ENCODE measurements at places on chromosomes 5 and 9.

- DNase-seq: no peak
Observed at GRCh38 chr5:151642472-151643140, 44.1 kb downstream of the SPARC start.

GRCh38 chr9:81656871-81657337 lies 32.4 kb downstream of the TLE1 start:
- no peak for DNase-seq

GRCh38 chr5:115214541-115214940 lies 44.8 kb upstream of the TRIM36 start:
- DNase-seq: no peak

GRCh38 chr9:126500600-126501382 lies 112.9 kb upstream of the LMX1B start:
- peak; percentile 39 for DNase-seq

DNA sequence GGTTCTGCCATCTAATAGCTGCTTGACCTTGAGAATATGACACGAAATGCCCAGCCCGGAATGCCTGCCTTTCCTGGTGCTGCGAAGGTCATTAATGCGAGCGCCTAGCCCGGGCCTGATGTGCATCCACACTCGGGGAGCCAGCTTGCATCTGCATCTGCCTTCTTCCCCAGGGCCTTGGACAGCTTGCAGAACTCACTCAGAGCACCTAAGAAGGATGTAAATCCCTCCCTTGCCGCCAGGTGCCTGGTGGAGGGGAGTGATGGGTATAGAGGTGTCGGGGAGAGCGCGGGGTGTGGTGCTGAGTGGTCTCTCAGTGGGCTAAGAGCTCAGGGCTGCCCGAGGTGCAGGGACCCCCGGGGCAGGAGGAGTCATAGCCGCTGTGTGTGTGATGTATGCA lies 127.2 kb downstream of the MRPL36 start:
- no peak for DNase-seq

DNA sequence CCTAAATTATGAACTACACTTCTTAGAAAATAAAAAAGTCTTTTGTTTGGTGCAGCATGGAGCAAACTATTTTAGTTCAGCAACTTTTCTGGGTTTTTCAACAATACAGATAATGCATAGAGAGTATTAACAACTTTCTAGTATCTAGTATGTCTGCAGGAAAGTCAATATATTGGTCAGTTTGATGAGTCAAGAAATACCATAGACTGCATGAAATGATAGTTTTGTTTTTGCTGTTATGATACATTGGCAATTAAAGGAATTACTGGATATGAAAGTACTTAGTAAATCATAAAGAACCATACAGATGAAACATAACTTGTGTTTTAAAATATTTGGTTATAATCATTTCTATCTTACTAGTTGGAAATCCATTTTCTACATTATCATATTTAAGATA lies 173.5 kb downstream of the GIN1 start:
- DNase-seq: no peak

GRCh38 chr5:9670371-9670770 lies 40.2 kb upstream of the TAS2R1 start:
- DNase-seq: no peak

DNA sequence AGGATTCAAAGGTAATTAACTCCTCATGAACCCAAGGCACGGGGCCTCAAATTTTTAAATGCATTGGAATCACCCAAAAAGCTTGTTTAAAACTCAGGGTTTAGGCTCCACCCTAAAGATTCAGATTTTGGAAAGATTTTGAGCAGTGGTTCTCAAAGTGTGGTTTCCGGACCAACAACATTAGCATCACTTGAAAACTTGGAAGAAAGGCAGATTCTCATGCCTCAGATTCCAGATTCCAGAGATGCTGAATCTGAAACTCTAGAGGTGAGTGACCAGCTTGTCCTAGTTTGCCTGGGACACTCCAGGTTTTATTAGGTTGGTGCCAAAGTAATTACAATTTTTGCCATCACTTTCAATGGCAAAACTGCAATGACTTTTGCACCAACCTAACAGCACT lies 24.7 kb upstream of the TNIP1 start:
- DNase-seq: no peak

DNA sequence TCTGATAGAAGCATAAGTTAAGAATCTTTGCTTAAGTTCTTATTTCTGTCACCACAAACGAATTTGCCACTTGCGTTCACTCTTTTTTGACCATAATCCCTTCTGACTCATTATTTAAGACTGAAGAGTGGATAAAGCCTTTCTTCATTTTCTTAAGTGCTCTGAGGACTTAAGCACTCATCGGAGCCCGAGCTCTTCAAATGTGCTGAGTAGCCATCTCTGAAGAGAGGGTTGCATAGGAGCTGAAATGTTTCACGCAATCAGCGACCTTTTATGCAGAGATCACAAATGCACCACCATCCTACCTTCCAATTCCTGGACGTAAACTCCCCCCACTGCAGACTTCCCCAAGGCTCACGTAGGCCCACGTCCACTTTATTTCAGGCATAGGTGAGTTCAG lies 699.2 kb downstream of the IRX1 start:
- no peak for DNase-seq

- DNase-seq: no peak
Observed at GRCh38 chr9:127726871-127727270, 8.2 kb downstream of the TOR2A start.

GRCh38 chr5:141680751-141681201 lies 1.3 kb downstream of the ARAP3 start:
- no peak for DNase-seq
